ENCODE measurements at places on chromosomes 6 and 20.

DNA sequence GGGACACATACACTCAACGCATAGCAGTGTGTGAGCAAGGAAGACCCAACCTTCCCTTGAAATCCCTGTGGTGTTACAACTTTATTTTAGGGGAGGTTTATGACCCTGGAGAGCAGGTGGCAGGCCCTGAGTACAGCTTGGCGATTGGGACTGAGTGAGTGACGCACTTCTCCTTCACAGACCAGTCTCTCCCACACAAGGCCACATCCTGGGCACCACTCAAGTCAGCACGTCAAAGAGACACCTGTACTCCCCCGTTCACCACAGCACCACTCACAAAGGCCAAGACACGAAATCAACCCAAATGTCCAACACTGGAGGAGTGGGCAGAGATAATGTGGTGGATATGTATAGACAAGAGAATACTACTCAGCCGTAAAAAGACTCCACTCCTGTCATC lies 57.0 kb upstream of the FRMD1 start:
- DNase-seq, result no peak

GRCh38 chr6:120774275-120774674 lies 560.0 kb downstream of the TBC1D32 start:
- DNase-seq, result no peak

DNA sequence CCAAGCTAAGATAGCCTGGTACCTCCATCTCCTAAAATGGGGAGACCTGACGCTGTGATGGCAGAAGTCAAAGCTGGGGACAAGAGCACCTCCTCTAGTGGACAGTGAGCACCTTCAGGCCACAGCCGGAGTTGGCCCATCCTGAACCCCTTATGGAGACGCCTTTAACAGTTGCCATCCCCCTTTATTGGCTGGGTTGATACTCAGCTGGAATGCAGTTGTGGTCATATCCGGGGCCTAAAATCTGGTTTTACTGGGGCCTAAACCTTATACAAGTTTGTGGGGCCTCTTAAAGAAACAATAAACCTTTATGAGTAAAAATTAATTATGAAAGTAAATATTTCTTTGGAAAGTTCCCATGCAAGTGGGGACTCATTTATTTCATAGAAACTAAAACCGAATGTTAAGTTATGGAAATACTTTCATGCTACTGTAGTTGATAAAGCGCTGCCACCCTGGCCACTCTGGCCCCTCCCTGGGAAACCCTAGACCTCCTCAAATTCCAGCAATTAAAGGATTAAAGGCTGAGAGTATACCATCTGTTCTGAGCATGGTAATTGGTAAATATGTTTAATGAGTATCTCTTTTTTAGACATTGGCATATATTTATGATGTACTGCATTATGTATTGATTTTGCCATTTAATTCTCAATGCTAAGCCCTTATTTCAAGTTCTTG lies 95.1 kb upstream of the SASH1 start:
- no peak for DNase-seq

- no peak for DNase-seq
These were observed 165.0 kb downstream of the HTR1B start for GRCh38 chr6:77298283-77298682.

DNA sequence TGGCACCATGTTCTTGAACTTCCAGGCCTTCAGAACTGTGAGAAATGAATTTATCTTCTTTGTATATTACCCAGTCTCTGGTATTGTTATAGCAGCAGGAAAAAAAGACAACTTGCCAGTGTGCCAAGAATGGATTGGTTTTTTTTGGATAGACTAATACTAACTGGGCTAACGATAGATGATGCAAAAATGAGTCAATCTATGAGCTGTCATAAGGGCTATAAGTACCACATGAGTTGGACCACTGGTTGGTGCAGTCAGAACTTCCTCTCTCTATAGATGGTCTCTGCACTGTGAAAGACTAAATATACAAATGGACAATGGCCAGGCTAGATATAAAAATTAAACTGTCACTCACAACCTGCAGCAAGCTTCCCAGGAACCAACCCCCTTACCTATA lies 87.6 kb upstream of the COL21A1 start:
- no peak for DNase-seq

DNA sequence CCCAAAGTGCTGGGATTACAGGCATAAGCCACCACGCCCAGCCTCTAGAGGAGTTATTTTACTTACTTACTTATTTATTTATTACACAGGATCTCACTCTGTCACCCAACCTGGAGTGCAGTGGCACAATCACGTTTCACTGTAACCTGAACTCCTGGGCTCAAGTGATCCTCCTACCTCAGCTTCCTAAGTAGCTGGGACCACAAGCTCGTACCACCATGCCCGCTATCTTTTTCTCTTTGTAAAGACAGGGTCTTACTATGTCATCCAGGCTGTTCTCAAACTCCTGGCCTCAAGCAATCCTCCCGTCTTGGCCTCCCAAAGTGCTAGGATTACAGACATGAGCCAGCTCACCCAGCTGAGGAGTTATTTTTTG lies 1.6 kb upstream of the TRIB3 start:
- no peak for DNase-seq

DNA sequence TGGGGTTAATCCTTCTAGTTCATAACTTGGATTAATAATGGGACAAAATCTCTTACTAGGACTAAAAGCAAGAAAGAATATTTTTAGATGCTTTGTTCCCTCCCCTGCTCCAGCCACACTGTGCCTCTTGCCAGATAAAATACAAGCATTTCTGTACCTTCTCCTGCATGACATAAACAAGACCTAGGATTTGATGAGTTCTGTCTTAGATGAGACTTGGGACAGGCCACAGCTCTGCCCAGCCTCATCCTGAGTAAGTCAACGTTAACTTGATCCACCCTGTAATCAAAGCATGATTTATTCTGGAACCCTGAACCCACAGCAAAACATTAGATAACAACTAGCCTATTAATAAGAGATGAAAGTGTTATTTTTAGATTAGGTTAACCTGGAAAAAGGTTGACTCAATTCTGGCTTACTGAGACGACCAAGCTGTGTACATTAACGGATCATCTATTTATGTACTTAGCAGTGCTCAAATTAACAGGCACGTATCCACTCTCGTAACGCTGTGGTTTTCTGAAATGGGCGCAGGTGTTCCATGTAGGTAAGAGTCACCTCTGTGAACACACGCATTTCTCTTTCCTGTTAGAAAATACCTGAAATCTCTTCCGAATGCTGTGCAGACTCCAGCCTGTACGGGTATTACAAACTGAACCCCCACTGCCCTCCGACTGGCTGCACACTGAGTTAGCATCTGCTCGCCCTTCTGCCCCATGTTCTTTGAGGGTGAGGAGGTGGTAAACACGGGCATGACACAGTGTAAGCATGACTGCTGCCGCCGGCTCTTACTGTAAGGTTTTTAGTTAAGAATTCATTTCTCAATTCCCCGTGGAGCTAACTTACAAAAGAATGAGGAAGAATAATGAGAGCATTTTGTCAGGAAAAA lies 132.1 kb upstream of the FOXQ1 start:
- no peak for DNase-seq

- DNase-seq, result no peak
These were observed 25.3 kb upstream of the RIPOR2 start for GRCh38 chr6:24960991-24961475.

- no peak for DNase-seq
These were observed 41.3 kb upstream of the BEND3 start for GRCh38 chr6:107156617-107157016.

GRCh38 chr6:86459978-86460377 lies 477.4 kb upstream of the HTR1E start:
- DNase-seq, result no peak

GRCh38 chr6:105882121-105882803 lies 203.9 kb upstream of the PRDM1 start:
- DNase-seq, result no peak

DNA sequence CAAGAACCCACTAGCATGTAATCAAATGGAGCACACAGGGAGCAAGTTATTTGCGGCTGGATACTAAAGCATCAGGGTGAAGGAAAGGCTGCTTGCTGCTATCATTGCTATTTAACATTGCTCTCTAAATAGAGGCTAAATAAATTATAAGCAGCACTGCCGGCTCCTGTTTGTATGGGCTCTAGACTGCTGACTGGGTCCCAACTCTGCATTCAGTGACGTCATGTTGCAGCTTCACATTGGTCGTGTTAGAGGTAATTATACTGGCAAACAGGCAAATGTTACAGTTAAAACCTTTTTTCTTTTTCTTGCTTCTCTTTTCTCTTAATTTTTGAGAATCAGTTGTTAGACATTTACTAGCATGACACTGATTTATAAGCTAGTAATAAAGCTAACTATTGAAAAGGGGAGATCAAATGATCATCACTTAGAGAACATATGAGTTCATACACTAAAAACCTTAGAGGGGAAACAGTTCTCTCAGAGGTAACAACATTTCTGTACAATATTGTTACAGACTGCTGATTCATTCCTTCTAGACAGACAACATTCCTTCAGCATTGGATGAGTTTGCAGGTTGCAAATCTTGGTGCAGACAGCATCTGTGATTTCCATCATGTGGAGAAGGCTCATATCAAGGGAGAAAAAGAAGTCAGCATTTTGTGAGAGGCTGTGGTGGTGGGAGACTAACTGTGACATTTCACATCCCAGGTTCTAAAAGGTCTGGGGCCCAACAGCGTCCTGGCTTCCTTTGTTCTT lies 15.9 kb downstream of the RFPL4B start:
- no peak for DNase-seq

DNA sequence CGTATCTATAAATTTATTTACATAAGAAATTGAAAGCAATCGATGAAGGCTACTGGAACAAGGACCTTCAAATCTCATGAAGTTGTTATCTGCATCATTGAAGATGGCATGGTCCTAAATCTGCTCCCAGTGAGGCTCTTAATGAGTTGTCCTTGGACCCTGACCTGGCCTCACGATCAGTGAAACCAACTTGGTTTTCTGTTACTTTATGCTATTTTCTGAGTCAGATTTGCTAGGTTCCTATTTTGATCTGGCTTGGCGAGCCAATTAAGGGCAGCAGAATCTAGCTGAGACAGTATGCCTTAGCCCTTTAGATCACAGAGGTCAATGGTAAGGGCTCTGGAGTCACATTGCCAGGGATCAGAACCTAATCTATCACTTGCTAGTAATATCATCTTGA lies 30.1 kb upstream of the NOX3 start:
- no peak for DNase-seq

DNA sequence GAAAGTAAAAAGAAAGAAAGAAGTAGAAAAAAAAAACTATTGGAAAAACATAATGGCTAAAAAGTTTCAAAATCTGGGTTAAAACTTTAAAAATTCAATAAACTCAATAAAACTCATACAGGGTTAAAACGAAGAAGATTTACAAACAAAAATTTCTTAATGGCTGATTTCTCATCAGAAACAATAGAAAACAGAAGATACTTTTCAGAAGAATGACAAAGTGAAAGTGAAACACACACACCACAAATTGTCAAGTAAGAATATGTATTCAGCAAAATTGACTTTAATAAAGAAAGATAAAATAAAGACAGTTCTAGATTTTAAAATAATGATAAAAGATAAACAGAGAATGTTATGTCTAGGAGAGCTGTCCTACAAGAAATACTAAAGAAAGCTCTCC lies 618.9 kb upstream of the GJE1 start:
- no peak for DNase-seq

DNA sequence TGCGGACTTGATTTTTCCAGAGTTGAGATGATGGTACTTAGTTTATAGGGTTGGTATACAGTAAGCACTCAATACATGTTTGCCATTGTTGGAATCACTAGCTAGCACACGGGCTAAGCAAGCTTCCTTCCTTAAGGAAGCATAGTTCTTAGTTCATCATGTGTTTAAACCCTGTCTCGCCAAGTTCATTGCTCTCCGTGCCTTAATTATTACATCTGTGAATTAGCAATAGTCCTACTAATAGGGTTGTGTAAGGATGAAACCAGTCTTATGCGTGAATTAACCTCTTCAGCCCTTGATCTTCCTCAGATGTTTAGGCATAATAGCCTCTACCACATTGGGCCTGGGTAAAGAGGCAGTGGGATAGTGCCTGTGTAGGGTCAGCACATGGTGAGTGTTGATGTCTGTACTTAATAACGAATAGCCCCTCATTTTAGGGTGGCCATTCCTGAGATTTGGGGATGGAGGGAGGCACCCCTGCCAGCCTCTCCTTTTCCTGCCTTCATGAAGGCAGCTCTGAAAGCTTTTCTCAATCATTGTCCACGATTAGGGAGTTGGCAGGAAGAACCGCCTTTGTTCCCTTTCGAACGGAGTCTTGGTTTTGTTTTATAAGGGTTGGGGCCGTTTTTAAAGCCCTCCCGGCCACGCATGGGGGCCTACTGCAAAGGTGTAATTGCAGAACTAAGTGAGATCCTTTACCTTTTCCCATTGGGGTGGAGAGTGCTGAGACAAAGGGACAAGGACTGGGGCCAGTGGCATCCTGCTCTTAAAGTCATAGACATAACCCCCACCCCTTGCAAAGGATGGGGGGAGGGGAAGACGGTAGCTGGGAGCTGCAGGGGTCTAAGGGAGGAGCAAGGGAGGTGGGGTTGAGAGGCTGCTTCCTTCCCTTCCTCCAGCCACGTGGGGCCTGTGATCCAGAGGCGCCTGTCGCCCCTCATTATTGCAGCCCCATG lies 2.1 kb downstream of the DNMT3B start:
- DNase-seq, result no peak

- no peak for DNase-seq
These were observed 113.5 kb downstream of the JARID2 start for GRCh38 chr6:15359335-15359862.

DNA sequence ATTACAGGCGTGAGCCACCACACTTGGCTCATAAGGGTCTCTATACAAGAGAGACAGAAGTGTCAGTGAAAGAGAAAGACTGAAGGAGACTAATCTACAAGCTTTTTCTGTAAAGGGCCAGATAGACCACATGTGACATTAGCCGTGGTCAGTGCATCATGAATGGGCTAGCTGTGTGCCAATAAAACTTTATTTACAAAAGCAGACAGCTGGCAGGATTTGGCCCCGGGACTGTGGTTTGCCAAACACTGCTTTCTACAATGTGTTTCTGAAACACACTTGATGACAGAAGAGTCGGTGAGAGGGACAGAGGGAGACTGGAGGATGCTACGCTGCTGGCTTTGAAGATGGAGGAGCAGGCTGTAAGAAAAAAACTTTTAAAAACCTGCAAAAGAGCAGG lies 285.4 kb downstream of the TFAP2C start:
- no peak for DNase-seq

DNA sequence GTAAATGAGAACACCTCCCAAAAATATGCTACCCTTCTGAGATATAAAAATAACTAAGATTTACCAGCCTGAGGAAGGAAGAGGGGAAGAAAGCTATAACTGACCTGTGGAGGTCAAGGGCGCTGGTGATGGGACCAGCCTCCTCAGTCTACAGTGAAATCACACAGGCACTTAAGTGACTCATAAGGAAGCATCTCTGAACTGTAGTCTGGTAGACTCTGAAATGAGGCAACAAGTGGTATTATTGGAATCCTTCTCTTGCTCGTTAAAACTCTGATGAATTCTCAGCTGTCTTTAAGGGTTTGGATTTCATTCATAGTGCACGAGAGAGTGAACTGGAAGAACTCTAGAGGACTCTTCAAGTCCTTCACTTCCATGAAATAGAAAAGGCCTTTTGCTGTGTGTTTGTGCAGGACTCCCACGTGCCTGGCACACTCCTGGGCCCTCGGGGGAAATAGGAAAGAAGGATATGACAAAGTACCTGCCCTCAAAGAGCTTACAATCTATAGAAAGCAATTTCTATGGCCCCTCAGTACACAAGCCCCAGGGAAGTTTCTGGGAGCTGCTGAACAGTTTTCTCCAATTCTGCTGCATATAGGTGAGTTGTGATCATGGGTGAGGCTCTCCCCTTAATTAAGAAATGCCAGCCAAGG lies 231.8 kb upstream of the RREB1 start:
- DNase-seq, result no peak

GRCh38 chr20:14879020-14879697 lies 541.7 kb upstream of the FLRT3 start:
- no peak for DNase-seq

All from stimulated activated CD8-positive, alpha-beta memory T cell treated with anti-CD3 and anti-CD28 coated beads, Interleukin-7, amount 100 ng/mL, for 24 hours (primary cell).